ENCODE measurements at places on chromosomes 3 and 15.

- DNase-seq: no peak
Measured at GRCh38 chr3:65685621-65686235, 353.0 kb downstream of the MAGI1 start.

GRCh38 chr3:176579711-176580185, 617.5 kb downstream of the TBL1XR1 start:
- DNase-seq: no peak

- DNase-seq: no peak
Measured at GRCh38 chr3:45817831-45818522, 21.6 kb upstream of the SLC6A20 start.

- DNase-seq: no peak
Measured at GRCh38 chr3:55405436-55405835, 81.7 kb downstream of the WNT5A start.

DNA sequence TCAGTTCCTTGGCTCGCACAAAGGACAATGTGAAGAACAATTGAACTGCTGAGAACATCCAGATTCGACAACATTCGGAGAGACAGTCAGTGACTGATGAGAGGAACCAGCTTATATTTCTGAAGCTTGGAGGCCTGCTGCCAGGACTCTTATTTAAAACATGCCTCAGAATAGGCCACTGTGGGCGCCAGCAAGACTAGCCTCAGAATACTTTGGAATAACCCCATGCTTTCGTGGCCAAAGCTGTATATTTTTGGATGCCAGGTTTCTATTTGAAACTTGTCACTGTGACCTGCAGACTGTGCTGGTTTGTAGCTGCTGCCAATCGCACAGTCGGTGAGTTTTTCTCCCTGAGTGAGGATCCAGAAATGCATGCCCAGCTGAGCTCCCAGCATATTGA, 129.9 kb upstream of the UBE3A start:
- no peak for DNase-seq
